ENCODE measurements at places on chromosomes 1 and 21. TPM values are rescaled to one million over a fixed set of nuclear protein-coding genes. Genes with fewer than 3 reads are reported as not detected.
A peak's percentile ranks its signal among the peaks of the same experiment; 100 is the strongest.

The SEMA6C gene
- total RNA-seq, result 1.5 TPM

The CHAF1B gene
- total RNA-seq, result 6.1 TPM

The MYOC gene
- total RNA-seq, result 0.28 TPM

DNA sequence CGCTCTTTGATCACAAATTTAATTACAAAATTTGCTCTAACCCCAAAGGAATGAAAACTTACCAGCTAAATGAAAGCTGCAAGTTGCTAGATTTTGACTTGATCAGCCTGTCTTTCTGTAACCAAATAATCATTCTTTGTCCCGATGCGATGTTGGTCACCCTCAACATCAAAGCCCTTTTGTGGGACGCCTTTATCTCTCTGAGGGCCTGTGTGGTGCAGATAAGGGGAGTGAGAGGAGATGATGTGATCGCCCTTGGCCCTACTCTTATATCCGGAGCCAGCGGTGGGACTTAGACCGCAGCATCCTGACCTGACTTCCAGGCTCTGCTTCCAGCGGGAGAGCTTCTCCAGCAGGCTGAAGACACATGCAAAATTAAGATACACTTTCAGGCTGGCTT, 19.3 kb upstream of the UMODL1 start:
- no peak overlapping the region for H3K4me3 ChIP-seq
- no peaks in the 10 kb centered on the region for H3K27me3 ChIP-seq
- peaks cover 7% of the 10 kb centered on the region for H3K4me1 ChIP-seq
- DNase-seq, result no peak
- H3K36me3 ChIP-seq, result no peaks in the 10 kb centered on the region

DNA sequence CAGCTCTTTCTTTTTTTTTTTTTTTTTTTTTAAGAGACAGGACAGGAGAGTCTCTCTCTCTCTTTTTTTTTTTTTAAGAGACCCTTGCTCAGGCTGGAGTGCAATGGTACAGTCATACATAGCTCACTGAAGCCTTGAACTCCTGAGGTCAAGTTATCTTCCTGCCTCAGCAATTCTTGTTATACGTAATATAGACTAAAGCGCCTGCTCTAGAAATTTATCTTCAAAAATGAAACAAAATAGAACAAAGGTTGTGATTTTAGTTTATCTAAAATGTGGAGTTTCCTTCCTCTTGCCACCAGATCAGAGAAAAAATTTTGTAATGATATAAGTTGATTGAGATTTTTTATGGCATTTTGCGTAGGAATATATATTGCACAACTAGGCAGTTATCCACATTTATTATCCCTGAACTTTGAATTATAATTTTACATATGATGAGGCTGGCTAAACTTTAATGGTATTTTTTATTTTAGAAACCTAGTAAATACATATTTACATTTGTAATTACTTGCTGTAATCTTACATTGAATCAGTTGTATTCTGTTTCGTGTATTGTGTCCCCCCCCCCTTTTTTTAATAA, 44.2 kb downstream of the MTF2 start:
- no peak for DNase-seq
- H3K36me3 ChIP-seq, result peaks cover 56% of the 10 kb centered on the region
- no peaks in the 10 kb centered on the region for H3K4me1 ChIP-seq
- H3K27ac ChIP-seq, result no peak overlapping the region

DNA sequence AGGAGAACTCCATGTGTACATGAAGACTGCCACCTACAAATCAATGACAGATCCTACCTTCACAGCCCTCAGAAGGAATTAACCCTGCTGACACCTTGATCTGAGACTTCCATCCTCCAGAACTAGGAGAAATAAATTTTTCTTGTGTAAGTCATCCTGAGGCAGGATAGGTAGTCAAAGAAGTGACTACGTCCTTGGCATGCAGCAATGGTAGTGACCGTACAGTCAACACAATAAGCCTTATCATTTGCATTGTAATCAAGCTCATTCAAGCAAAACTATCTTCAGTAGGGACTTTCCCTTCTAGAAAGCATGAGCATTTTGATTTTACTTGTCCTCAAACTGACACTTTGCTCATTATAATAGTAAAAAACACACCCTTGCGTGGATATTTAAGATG, 64.0 kb upstream of the KCNK1 start:
- no peaks in the 10 kb centered on the region for H3K4me1 ChIP-seq
- no peaks in the 10 kb centered on the region for H3K27me3 ChIP-seq
- no peak overlapping the region for H3K4me3 ChIP-seq
- no peak for DNase-seq
- no peaks in the 10 kb centered on the region for H3K36me3 ChIP-seq

DNA sequence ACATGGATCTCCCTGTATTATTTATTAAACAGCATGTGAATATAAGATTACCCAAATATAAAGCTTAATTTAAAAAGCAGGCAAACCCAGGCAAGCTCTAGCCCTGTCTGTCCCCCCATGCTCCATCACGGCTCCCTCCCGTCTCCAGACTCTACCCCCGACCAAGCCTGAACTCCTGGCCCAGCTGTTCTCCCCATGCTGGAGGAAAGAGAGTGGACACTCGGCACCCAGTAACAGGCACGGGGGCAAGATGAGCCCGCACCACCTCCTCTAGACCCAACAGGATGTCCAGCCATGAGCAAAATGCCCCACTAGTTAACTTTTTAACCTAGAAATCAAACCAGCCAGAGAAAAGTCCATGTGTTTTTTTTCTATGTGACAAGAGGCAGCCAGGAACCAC, 19.3 kb downstream of the SLC19A1 start:
- H3K27me3 ChIP-seq, result no peaks in the 10 kb centered on the region
- peaks cover 46% of the 10 kb centered on the region for H3K36me3 ChIP-seq
- H3K4me1 ChIP-seq, result no peaks in the 10 kb centered on the region
- no peak overlapping the region for H3K4me3 ChIP-seq
- H3K27ac ChIP-seq, result no peak overlapping the region

DNA sequence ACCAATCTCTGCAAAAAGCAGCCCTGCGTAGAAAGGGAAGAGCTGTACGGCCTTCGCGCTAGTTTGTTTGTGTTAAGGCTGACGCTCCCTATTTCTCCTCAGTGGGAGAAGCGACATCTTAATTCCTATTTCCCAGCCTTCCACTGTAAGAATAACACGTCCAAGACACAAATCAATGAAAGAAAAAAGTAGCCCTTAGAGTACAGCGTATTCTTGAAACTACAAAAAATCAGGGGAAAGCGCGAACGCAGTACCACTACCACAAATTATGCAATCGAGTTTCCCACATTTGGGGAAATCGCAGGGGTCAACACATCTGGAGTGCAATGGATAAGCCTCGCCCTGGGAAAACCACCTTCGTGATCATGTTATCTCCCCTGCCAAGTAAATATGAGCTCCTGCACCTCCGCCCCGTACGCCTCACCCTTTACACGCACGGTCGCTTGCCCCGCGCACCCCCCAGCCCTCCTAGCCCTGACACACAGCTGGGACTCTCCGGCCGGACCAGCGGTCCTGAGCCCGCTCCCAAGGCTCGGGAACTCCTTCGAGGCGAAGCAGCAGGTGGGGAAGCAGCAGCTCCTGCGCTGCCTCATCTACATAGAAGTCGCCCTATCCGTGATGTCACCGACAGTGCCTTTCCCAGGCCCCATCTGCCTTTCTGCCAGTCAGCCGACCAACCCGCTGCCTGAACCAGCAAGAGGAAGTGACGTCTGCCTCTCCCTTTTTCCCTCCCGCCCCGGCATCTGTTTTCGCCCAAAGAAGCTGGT, 94.7 kb downstream of the PPIAL4G start:
- DNase-seq, result peak; percentile 87
- H3K27ac ChIP-seq, result peak overlapping the region; percentile 92
- no peaks in the 10 kb centered on the region for H3K36me3 ChIP-seq
- peak overlapping the region; percentile 57 for H3K4me3 ChIP-seq
- no peaks in the 10 kb centered on the region for H3K27me3 ChIP-seq
- peaks cover 13% of the 10 kb centered on the region for H3K4me1 ChIP-seq

GRCh38 chr1:214296860-214297745, 16.1 kb downstream of the SMYD2 start:
- H3K27ac ChIP-seq, result no peak overlapping the region
- H3K36me3 ChIP-seq, result no peaks in the 10 kb centered on the region
- no peak overlapping the region for H3K4me3 ChIP-seq
- peaks cover under 1% of the 10 kb centered on the region for H3K4me1 ChIP-seq
- no peak for DNase-seq
- H3K27me3 ChIP-seq, result no peaks in the 10 kb centered on the region

GRCh38 chr1:171917331-171917730, 76.0 kb downstream of the DNM3 start:
- no peak overlapping the region for H3K27ac ChIP-seq
- no peak overlapping the region for H3K4me3 ChIP-seq
- no peaks in the 10 kb centered on the region for H3K4me1 ChIP-seq
- H3K27me3 ChIP-seq, result no peaks in the 10 kb centered on the region
- H3K36me3 ChIP-seq, result no peaks in the 10 kb centered on the region
- no peak for DNase-seq
